ENCODE measurements at places on chromosomes 1 and 21.
A peak's percentile ranks its signal among the peaks of the same experiment; 100 is the strongest.

GRCh38 chr1:47388030-47388890 lies 27.8 kb upstream of the FOXE3 start:
- no peak for DNase-seq

DNA sequence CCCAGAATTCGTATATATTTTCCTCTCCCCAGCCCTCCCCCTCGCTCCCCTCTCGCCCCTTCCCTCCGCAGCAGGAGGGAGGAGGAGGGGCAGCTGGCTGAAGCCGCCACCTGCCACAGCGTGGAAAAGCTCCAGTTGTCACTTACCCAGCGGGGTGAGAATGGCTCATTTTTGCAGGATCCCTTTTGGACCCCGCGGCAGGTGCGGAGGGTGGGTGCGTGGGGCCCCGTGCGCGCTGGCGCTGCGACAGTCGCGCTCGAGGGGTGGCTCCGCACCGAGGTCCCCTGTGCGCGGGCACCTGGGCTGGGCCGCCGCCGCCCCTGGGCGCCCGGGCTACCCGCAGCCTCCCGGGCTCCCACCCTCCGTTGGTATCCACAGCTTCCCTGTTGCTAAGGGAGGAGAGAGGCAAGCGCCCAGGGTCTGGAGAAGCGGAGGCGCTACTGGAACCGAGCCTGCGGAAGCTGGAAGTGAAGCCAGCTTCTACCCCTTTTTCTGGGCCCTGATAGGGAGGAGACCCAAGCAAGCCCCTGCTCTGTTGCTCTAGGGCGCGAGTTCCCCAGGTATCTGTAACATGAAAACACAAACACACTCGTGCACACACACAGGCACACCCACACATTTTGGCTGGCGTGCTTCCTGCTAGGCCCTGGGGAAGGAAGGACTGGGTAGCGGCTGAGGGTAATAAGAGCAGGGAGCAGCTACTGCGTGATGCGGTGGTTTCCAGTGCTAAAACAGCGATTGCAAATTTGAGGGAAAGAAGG lies at the start of gene ERICH3:
ERICH3 (minus strand) TSS at position 442 of the 761 bp plus-strand sequence; CDS start at position 169, 273 bp downstream.
- peak; percentile 18 for DNase-seq

DNA sequence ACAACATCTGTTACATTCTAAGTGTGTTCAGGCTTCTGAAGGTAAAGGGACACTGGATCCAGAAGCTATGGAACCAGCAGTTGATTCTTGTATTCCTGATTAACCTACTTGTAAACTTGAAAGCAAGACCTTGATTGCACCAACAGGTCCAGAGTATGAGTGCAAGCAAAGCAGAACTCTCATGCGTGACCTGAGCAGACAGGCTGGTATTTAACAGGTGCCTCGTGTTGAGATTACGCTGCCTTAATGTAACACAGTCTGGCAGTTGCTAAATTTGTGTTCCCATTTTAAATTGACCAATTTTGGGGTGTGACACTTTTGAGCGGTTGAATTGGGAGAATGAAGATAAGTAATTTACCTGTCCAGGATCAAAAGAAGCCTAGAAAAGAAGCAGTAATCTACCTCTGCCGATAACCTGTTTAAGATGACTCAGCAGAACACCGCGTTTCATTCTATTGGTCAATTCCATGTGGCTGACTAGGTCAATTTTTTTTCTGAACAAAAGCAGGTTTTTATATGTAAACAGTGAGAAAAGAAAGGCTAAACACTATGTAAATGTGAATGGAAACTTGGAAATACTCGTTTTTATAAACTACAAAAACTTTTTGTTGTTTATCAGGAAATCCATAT lies 147.6 kb downstream of the DYRK1A start:
- no peak for DNase-seq

GRCh38 chr1:224238212-224238611 lies 55.2 kb downstream of the DEGS1 start:
- DNase-seq = no peak

- no peak for DNase-seq
Measured at GRCh38 chr1:175341631-175342429, 149.3 kb upstream of the KIAA0040 start.

GRCh38 chr1:30446508-30446907 lies 276.9 kb downstream of the MATN1 start:
- DNase-seq = no peak

- no peak for DNase-seq
Measured at GRCh38 chr21:45387506-45387905, 17.5 kb upstream of the COL18A1 start.

DNA sequence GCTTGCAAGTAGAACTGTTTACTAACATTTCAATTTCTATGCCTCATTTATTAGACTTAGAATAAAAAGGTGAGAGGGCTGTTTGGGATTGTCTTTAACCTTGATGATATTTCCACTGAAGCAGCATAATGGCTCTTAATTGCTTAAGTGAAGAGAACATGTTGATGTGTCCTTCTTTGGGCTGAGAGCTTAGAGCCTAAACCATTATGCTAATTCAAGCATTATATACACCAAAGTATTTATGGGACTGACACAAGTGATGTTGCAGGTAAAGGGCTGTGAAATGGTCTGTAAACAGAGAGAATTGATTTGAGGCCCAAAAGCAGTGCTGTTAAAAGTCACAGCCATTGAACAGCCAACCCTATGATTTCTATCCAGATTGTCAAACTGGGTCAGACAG lies 113.9 kb downstream of the ATG4C start:
- DNase-seq = no peak

DNA sequence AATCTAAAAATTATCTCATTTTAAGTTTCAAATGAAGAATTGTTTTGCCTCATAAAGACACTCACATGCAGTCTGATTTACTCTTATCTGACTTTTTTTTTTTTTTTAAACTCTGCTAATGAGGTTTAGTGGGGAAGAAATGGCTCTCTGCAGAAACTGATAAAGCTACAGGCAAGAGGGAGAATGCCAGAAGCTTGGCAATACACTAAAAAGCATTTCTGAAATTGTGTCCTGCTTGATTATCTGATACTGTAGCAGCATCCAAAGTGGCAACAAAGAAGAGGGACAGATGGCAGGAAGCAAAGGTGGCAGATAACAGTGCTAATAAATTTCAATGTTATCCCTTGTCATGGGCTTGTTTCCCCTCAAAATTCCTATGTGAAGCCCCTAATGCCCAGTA lies 1744.9 kb downstream of the NCAM2 start:
- no peak for DNase-seq

DNA sequence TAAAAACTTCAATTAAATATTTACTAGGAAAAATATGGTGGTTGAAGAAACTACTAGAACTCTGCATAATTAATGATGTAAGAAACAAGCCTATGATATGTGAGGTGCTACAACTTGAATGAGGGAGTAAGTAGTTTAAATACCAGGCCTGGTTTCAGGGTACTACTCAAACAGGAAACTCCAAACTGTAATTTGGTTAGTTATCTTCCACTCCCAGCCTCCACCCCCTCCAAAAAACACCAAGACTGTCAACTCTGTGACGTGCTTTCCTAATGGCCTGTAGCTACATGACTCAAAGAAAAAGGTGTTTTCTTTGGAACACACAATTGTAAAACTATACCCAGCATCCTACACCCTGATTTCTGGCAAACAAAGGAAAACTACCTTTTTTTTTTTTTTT lies 55.9 kb upstream of the RCC1 start:
- peak; percentile 69 for DNase-seq

All from GM10248 (cell line).